ENCODE measurements at places on chromosomes 5 and 9. TPM values are rescaled to one million over a fixed set of nuclear protein-coding genes. Genes with fewer than 3 reads are reported as not detected.

SSNA1 gene
- total RNA-seq, result 87.3 TPM

ZDHHC11 gene
- total RNA-seq, result 16.6 TPM

LCN12 gene
- total RNA-seq, result 1.7 TPM

ENTPD8 gene
- total RNA-seq, result 0.48 TPM

GRCh38 chr9:130362691-130363090 is 82.1 kb upstream of the ASS1 start:
- H3K27me3 ChIP-seq, result no peaks in the 10 kb centered on the region
- no peak overlapping the region for H3K27ac ChIP-seq
- no peak overlapping the region for H3K4me3 ChIP-seq

- no peak for DNase-seq
- no peaks in the 10 kb centered on the region for H3K27me3 ChIP-seq
- H3K36me3 ChIP-seq, result no peaks in the 10 kb centered on the region
- no peak overlapping the region for H3K27ac ChIP-seq
Measured at GRCh38 chr9:125260561-125260960, 1.1 kb upstream of the GAPVD1 start.

DNA sequence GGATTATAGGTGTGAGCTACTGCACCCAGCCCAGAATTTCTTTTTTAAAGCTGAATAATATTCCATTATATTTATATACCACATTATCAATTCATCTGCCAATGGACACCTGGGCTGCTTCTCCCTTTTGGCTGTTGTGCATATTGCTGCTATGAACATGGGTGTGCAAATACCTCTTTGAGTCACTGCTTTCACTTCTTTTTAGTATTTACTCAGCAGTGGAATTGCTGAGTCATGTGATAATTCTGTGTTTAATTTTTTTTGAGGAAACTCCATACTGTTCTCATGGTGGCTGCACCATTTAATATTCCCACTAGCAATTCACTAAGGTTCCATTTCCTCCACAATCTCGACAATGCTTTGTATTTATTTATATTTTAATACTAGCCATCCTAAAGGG is 36.1 kb upstream of the KIF4B start:
- DNase-seq, result no peak
- H3K4me1 ChIP-seq, result no peaks in the 10 kb centered on the region
- H3K27me3 ChIP-seq, result no peaks in the 10 kb centered on the region

DNA sequence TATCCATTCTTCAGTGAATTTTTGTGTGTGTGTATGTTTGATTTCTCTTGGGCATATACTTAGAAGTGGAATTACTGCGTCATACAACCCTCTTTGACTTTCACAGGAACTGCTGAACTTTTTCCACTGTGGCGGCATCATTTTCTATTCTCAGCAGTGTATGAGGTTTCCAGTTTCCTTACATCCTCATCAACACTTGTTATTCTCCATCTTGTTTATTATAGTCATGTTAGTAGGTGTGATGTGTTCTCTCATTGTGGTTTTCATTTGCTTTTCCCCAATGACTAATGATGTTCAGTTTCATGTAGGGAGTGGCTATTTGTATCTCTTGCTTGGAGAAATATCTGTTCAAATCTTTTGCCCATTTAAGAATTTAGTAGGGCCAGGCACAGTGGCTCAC is 2.6 kb downstream of the ZNF79 start:
- H3K36me3 ChIP-seq, result peaks cover 17% of the 10 kb centered on the region
- no peaks in the 10 kb centered on the region for H3K27me3 ChIP-seq
- H3K27ac ChIP-seq, result no peak overlapping the region
- H3K4me1 ChIP-seq, result peaks cover 6% of the 10 kb centered on the region
- DNase-seq, result no peak

DNA sequence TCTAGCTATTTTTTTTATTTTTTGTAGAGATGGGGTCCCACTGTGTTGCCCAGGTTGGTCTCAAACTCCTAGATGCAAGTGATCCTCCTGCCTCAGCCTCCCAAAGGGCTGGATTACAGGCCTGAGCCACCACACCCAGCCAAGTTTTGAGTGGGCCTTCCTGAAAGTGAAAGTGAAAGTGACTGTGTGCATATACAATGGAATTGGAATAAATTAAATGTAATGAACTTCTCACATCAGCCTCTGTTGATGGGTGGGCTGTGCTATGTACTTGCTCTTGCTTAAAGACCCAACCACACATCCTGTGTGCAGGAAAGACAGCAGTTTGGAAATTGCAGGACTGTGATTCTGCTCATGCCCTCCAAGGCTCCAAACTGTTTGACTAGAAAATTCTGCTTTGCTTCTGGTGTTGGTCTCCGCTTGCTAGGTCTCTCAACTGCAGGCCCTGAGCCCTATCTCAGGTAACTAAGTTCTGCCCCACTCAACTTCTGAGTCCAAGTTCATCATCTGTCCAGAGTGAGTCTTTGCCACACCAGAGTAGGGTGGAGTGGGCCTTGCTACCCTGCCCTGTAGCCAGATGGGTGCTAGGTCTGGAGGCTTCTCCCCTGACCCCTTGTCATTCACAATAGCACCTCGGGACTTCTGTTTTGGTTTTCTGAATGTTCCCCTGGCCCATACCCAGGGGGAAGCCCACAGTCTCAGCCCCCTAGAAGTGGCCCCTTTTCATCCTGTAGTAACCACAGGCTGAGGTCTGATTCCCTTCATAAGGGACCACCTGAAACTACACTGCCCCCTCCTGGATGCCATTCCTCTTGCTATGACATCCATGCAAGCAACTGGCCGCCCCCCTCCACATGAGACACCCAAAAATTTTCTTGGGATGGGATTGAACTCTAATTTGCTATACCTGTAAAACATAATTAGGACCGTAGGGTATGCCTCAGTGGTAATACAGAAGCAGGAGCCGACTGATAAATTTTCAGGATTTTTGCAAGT is 36.5 kb upstream of the RAD23B start:
- H3K4me3 ChIP-seq, result no peak overlapping the region
- DNase-seq, result no peak
- peaks cover 12% of the 10 kb centered on the region for H3K4me1 ChIP-seq

- no peak overlapping the region for H3K4me3 ChIP-seq
- no peaks in the 10 kb centered on the region for H3K27me3 ChIP-seq
- H3K27ac ChIP-seq, result no peak overlapping the region
- no peak for DNase-seq
- no peaks in the 10 kb centered on the region for H3K4me1 ChIP-seq
Measured at GRCh38 chr5:136814619-136815378, 449.5 kb upstream of the TRPC7 start.

DNA sequence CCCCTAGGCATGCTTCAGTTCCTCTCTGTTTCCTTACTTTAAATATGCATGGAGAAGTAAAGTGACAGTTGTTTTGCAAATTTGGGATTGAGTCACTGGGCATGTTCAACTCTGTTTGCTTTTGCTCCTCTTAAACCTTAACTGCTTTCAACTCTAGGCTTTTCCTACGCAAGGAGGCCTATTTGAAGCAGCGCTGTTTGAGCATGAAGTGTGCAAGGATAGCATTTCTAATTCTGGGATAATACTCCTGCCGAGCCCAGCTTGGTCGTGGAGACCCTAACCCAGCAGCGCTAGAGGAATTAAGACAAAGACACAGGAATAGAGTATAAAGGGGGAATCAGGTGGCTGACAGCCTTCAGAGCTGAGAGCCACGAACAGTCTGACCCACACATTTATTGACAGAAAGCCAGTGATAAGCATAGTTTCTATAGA is 803.4 kb upstream of the CDH10 start:
- H3K27me3 ChIP-seq, result no peaks in the 10 kb centered on the region
- DNase-seq, result no peak
- H3K27ac ChIP-seq, result peak overlapping the region; percentile 78
- peaks cover 17% of the 10 kb centered on the region for H3K4me1 ChIP-seq

DNA sequence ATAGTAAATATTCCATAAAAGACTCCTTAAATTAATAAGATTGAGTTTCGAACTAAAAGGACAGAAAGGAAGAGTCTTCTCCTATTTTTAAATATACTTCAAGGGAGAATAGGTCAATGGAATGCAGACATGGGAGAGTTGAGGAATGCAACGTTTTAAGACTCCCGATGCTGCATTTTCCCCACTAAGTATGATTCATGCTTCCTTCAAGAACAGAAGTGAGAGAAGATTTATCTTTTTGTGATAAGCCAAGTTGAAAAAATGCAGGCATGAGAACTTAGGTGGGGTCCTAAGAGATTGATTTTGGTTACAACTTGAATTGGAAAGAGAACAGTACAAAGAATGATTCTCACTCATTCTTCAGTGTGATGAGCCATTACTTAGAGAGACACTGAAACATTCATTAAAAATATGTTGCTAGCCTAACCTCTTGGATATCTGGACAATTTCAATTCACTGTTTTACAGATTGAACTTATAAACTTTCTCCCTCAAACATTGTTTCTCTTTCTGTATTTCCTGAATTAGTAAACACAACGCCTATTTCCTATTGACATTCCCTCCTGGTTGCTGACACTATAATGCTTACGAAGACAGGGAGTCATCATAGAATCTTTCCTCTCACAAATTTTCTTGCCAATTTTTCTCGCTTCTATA is 1666.1 kb upstream of the WWC1 start:
- no peak overlapping the region for H3K4me3 ChIP-seq
- H3K27ac ChIP-seq, result no peak overlapping the region
- H3K36me3 ChIP-seq, result no peaks in the 10 kb centered on the region
- H3K4me1 ChIP-seq, result no peaks in the 10 kb centered on the region
- no peaks in the 10 kb centered on the region for H3K27me3 ChIP-seq

DNA sequence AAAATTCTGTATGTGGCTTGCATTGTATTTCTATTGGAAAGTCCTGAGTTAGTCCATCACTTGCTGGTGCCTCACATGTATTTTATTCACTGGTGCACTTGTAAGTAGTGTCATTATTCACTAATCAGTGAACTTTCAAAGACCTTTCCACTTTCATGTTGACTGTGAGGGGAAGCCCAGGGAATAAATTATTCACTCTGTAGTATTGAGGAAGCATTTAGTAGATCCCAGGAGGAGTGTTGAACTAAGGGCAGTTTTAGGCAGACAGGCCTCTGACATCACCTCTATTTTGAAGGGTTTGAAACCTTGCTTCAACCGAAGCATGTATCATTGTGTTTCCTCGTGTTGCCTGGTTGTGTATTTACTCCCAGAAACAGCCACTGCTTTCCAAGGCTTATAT is 705.4 kb upstream of the RIOK2 start:
- H3K4me3 ChIP-seq, result no peak overlapping the region
- H3K27ac ChIP-seq, result no peak overlapping the region
- no peaks in the 10 kb centered on the region for H3K4me1 ChIP-seq
- H3K27me3 ChIP-seq, result no peaks in the 10 kb centered on the region
- no peak for DNase-seq

- no peaks in the 10 kb centered on the region for H3K4me1 ChIP-seq
- no peaks in the 10 kb centered on the region for H3K27me3 ChIP-seq
- no peak overlapping the region for H3K27ac ChIP-seq
- DNase-seq, result no peak
Measured at GRCh38 chr9:19876569-19877316, 87.9 kb upstream of the SLC24A2 start.

DNA sequence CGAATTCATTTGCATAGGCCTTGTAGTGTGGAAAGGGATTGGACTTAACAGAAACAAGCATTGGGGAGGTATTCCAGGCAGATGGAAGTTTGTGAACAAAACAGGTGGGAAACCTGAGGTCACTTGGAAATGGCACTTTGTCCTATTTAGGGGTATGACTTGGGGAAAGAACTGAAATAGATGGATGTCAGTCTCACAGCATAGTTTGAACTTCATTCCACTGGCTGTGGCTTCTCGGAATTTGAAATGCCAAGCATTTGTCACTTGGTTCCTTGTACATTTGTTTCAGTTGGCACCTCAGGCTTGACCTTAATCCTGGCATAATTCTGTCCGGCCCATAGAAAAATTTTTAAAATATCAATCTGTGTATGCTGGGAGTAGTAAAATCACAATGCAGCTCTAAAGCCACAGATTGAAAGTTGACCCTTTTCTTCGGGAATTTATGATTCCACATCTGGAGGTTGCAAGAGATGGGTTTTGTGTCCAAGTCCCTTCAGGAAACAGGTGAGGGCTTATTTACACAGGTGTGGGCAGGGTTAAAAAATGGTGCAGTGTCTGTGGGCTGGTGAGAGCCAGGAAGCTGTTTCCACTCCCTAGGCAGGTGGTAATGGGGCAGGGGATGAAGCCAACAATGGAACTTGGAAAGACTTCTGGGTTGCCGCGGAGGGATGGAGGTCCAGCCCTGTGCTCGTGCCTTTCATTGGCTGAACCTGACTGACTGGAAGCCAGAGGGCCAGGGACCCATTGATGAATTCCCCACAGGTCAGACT is 39.2 kb upstream of the PDE8B start:
- no peaks in the 10 kb centered on the region for H3K36me3 ChIP-seq
- no peaks in the 10 kb centered on the region for H3K4me1 ChIP-seq
- no peak for DNase-seq
- no peak overlapping the region for H3K4me3 ChIP-seq

DNA sequence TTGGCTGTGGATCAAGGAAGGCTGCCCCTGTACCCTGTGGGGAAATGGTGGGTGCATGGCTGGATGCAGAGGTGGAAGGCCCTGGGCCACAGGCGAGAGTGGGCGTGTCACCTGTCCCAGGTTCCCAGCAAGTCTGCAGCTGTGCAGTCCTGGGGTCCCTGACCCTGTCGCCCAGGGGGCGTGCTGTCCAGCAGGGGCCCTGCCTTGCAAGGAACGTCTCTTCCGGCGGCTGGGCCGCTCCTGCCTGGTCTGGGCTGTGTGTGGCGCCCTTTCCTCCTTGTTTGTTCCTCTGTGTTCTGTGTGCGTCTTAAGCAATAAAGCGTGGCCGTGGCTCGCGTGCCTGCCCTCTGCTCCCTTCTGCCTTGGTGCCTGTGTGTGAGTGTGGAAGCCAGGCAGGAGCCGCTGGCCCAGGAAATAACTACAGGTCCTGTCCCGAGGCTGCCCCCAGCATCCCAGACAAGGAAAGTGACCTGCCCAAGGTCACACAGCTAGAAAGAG is 8.4 kb downstream of the SLC2A6 start:
- H3K36me3 ChIP-seq, result peaks cover 4% of the 10 kb centered on the region
- no peak overlapping the region for H3K4me3 ChIP-seq
- no peaks in the 10 kb centered on the region for H3K27me3 ChIP-seq
- no peak for DNase-seq
- H3K4me1 ChIP-seq, result no peaks in the 10 kb centered on the region

DNA sequence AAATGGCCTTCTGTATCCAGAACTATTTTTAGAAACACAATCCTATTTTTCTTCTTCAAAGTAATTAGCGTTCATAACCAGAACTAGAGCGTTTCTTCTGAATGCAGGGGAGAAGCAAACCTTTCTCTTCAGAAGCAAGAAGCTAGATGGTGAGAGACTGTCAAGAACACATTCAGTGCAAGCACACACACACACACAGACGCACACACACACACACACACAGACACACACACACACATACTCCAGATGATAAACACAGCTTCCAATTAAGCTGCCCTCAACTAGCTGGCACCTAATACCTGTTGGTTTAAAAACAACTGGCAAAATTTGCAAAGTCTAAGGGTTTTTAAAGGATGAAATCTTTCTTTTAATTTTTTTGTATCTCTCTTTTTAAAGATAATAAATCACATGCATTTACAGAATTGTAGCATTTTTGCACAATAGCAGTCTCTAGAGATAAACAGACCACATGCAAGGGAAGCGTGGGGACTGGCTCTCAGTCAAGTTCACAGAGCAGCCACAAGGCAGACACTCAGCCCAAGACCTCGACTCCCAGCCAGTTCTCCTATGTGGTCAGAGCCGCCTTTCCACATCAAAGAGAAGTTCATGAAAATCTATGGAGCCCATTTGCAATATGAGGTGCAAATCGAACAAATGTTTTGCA is 138.5 kb downstream of the TTLL11 start:
- DNase-seq, result no peak
- no peak overlapping the region for H3K4me3 ChIP-seq
- H3K4me1 ChIP-seq, result no peaks in the 10 kb centered on the region
- H3K36me3 ChIP-seq, result no peaks in the 10 kb centered on the region
- H3K27me3 ChIP-seq, result no peaks in the 10 kb centered on the region
